NAMALWA (cell line): ENCODE measurements at places on chromosomes 5 and 9.

DNA sequence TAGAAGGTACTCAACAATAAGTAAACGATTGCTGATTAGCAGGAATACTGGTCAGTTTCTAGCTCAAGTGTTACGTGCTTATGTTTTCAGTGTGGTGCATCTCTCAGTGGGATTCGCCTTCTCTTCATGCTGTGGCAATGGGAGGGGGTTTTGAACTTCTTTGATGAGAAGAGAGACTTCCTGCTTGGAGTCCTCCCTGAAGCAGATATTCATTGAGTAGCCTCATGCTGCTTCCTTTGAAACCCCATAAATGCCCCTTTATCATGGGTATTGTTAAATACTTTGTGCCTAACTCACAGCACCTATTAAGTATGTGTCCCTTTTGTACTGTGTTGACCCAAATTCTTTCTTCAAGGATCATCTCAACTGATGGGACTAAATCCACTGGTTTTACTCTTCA is 116.5 kb downstream of the DOCK8 start:
- no peak for DNase-seq

- DNase-seq, result no peak
Measured at GRCh38 chr5:163963881-163964280, 458.5 kb downstream of the MAT2B start.

DNA sequence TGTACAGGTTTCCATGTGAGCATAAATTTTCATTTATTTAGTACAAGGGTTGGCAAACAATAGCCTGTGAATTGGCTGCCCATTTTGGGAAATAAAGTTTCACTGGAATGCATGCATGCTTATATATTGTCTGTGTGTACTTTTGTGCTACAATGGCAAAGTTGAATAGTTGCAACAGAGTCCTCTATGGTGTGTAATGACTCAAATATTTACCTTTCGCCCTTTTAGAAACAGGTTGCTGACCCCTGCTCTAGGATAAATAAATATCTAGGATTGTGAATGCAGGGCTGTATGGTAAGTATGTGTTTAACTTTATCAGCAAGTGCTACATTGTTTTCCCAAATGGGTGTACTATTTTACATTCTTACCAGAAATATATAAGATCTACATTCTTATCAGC is 47.2 kb downstream of the XRCC4 start:
- DNase-seq, result no peak

DNA sequence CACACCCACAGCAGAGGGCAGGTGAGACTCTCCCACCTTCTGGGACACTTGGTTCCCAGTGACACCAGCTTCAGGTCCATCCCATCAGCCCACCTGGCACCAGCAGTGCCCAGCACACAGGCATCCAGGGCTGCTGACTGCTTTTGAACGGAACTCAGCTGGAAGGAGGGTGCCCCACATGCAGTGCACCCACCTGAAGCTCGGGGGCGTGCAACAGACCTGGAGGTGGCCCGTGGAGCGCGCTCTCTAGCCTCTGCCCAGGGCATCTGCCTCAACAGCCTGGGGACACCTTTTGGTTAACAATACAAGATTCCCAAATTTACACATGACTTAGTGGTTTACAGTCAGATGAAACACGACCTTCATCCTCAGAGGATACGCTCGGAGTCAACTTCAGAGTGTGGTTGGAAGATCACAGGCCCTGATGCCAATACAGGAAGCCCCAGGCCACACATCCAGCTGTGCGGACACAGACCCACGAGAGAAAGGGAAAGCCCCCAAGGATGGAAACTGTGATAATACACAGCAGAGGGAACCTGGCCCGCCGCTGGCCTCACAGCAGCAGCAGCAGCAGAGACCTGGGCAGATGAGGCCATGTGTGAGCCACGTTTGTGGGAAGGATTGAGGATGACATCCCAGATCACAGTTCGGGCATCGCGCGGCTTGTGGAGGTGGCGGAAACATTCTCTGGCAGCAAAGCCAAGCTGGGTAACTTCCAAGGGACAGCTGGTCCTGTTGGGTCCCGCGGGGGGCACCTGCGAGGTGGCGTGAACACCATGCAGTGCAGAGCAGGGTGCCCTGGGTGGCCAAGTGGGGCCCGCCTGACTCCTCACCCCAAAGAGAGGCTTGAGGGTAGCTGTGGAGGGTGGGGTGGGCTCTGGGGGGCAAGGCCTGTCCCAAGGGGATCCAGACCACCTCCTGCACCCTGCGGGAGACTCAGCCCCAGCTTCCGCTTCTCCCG is 64.0 kb downstream of the SECISBP2 start:
- no peak for DNase-seq

GRCh38 chr9:112659906-112660305 is 58.0 kb downstream of the INIP start:
- DNase-seq, result no peak

- DNase-seq, result peak; percentile 46
Measured at GRCh38 chr5:53884844-53885243, 324.4 kb downstream of the NDUFS4 start.

DNA sequence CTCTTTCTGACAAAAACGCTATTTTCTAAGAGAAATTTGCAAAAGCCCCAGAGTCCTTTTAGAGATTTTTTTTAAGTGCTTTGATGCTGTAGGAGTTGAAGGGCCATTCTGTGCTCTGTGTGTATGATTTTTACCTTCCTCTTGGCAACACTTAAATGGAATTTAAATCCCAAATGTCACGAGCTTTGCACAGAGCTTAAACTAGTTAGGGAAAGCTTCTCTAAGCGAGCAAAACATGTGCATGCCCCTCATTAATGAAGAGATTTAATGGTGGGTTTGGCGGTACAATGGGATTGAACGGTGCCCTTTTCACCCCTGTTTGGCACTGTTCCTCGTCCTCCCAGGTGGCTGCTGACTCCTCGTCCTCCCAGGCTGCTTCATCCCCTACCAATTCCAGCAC is 220.7 kb downstream of the DRD1 start:
- no peak for DNase-seq

GRCh38 chr5:133485468-133485867 is 126.9 kb downstream of the FSTL4 start:
- DNase-seq, result no peak

DNA sequence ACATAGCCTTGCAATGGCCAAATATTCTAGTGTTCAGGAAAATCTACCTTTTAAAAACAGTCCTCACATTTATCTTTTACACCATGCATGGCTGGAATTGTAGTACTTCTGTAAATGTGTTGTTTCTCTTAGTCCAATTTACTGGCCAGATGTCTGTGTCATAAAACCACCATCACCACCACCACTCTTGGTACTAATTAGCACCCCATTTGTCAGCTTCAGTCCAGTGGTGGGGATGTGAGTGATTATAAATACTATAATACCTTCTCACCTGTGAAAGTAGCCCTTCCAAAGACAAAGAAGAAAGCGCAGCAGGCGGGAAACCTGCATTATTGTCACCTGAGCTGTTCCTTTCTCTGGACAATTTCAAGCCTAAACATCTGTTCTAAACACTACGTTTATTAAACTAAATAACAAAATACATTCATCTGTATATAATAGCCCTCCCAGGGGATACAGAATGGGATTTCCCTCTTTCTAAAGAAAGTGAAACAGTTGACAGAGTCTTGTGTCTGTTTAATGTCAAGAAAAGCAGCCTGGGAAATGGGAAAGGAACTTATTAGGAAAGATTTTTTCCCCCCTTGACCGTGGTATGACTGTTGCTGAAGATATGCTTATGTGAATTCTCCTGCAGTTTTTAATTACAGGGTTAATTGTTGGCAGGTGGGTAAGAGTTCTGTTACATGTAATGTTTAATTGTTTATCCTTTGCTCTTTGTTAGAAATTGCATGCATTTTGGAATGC is 144.5 kb upstream of the NUDT12 start:
- DNase-seq, result no peak

DNA sequence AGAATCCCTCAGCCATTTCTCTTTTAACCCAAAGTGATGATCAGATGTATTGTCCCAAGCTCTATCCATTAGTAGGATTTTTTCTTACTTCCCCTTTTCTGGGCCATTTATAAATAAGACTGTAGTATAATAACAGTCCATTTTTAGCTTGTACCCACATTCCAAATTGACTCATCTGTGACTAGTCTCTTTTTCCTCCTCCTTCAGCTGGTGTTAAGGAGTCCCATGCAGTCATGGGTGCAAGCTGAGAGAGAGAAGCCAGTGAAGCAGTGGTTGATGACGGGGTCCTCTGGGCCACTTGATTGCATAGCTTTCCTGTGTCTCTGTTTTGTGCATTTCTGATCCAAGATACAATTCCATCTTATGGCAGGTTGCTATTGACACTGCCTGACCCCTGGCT is 476.0 kb upstream of the CD180 start:
- no peak for DNase-seq

GRCh38 chr9:19994296-19994695 is 205.5 kb upstream of the SLC24A2 start:
- no peak for DNase-seq

DNA sequence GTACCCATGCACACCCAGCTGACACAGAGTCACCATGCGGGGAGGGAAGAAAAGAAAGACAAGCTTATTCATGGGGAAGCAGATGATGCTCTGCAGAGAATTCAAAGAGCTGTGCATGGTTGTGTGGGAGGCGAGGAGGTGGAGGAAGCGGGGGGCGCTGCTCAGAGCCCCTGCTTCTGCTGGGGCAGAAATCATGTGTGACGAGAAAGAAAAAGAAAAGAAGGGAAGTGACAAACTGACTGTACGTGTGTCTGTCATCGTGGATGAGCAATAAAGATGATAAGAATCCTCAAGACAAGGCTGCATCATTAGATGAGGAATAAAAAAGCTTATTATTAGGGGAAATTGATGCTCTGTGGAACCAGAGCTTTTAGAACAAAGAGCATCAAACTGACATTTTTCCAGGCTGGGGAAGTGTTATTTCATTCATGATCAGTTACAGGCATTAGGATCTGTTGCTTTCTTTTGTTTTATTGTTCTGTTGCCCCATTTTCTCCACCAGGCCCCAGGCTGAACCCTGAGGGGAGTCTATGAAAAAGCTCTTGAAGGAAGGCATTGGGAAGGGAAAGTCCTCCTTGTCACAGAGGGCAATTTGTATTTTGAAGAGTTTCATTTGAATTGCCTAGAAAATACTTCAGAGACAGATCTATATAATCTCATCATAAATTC is 20.3 kb upstream of the SH3RF2 start:
- no peak for DNase-seq

GRCh38 chr9:13555989-13556500 is 276.6 kb upstream of the MPDZ start:
- DNase-seq, result no peak

GRCh38 chr9:115369322-115369957 is 251.5 kb upstream of the TNC start:
- DNase-seq, result no peak
